Fibroblast of gingiva (primary cell): ENCODE measurements at places on chromosomes 7 and 10.
A peak's percentile ranks its signal among the peaks of the same experiment; 100 is the strongest.

DNA sequence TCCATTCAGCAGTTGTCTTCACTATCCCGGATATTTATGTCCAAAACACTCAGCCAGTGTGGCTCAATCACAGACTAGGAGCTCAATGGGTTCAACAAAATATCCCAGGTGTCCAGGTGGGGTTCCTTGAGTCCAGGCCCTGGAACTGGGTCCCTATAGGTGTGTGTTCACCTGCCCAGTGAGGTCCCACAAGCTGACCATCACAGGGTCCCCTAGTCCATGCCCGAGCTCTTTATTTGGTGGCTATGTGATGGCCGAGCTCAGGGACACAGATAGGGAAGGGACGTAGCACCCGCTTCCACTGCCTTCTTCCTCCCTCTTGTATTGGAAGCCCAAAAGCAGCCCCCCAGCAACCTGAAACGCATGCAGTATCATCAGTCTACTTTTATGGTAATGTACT lies 78.9 kb upstream of the DDC start:
- no peak for DNase-seq

- no peak for DNase-seq
Measured at GRCh38 chr10:74133923-74134820, 16.5 kb downstream of the AP3M1 start.

GRCh38 chr10:125020386-125020785 lies 78.5 kb downstream of the ZRANB1 start:
- DNase-seq = no peak

- DNase-seq = no peak
Measured at GRCh38 chr10:124517931-124518330, 56.3 kb downstream of the LHPP start.

GRCh38 chr7:96800824-96801223 lies 91.2 kb upstream of the SEM1 start:
- DNase-seq = no peak

GRCh38 chr7:25356534-25357151 lies 128.4 kb upstream of the NPVF start:
- DNase-seq = no peak

DNA sequence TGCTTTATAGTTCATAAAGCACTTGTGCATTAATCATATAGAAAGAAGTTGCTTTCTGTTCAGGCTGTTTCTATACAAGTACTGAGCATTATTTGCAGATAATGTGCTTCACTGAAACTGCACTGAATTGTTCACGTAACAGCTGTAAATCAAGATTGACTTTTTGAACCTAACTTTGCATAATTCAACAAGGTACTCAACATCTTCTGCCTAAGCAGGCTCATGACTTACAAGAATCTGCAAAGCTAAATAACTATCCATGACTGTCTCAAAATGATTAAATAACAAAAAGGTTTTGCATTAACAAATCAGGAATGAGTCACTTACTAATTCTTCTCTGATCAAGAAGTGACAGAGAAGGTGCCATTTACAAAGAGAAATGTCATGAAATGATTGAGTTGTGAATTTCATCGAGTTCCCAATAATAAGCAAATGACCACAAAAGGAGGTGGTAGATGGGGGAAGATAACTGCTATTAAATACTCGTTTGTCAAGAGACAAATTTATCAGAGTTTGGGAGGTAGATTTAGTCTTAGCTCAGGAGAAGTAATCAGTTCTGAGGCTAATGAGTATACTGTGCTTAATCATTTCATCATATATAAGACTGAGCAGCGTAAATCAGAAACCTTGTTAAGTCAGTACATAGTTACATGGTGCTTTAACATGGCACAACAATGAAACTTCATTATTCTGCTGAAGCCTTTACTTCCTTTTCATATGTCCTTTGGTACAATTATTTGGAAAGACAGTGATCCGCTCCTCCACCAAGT lies 161.3 kb upstream of the LRRN3 start:
- DNase-seq = no peak

- peak; percentile 88 for DNase-seq
Measured at GRCh38 chr7:100837099-100837836, 9.9 kb upstream of the EPHB4 start.

- no peak for DNase-seq
Measured at GRCh38 chr7:137366995-137367394, 23.5 kb upstream of the PTN start.

GRCh38 chr10:99394761-99395386 lies 35.5 kb downstream of the GOT1 start:
- no peak for DNase-seq

- no peak for DNase-seq
Measured at GRCh38 chr10:33190406-33190805, 144.1 kb downstream of the NRP1 start.
